Fibroblast of upper back skin (primary cell): ENCODE measurements at places on chromosomes 7 and 10.

GRCh38 chr10:34748767-34749166 is 66.3 kb downstream of the PARD3 start:
- no peak for DNase-seq

GRCh38 chr10:55174419-55174818 is 373.4 kb upstream of the PCDH15 start:
- no peak for DNase-seq

DNA sequence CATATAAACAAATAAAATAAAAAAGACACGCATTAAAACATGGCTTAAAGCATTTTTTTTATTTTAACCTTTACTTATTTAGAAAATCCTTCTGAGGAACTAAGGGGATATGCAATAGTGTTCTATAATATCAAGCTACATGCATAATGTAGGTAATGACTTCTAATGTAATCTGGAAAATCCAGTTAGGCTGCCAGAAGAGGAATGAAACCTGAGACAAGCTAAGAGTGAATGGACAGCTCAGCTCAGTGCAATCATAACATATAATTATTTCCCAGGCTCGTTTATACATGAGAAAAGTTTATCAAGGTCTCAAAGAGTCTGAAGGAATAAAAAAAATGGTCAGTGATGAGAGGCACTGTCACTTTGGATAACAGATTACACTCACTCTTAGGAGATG is 649.0 kb upstream of the PCDH15 start:
- DNase-seq = no peak

DNA sequence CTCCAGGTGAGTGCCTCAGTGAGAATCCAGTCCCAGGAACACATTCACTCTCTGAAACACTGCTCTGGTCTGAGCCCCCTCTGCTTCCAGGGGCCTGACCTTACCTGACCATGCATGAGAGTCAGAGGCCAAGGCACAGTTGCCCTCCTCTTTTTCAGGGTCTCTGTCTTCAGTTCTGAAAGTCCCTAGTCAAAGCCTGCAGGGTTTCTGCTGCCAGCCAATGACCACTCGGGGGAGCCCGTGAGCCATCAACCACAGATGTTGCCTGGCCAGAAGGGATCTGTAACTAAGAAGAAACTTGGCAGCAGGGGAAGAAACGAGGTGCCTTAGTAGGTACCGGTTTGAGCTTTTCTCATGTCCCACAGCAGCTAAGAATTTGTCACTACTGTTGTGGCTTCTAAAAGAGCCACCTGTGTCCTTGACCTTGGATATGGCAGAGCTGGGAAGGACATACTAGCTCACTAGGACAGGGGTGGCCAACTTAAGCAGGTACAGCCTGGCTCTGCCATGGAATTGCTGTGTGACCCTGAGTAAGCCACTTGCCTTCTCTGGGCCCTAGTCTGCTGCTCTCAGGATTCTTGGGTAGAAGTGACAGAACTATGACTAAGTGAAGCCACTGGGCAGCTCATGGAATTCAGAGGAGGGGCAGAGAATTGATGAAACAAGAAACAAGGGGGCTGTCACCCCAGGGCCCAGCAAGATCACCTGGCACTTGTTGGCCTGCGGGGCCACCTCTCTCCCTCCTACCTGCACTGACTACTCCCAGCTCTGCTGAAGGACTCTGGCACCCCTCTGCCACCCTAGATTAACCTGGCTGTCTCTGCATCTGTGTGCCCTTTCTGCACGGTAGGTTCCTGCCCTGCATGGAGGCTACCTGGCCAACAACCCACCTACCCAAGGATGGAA is 83.8 kb upstream of the GPR26 start:
- peak; percentile 60 for DNase-seq

DNA sequence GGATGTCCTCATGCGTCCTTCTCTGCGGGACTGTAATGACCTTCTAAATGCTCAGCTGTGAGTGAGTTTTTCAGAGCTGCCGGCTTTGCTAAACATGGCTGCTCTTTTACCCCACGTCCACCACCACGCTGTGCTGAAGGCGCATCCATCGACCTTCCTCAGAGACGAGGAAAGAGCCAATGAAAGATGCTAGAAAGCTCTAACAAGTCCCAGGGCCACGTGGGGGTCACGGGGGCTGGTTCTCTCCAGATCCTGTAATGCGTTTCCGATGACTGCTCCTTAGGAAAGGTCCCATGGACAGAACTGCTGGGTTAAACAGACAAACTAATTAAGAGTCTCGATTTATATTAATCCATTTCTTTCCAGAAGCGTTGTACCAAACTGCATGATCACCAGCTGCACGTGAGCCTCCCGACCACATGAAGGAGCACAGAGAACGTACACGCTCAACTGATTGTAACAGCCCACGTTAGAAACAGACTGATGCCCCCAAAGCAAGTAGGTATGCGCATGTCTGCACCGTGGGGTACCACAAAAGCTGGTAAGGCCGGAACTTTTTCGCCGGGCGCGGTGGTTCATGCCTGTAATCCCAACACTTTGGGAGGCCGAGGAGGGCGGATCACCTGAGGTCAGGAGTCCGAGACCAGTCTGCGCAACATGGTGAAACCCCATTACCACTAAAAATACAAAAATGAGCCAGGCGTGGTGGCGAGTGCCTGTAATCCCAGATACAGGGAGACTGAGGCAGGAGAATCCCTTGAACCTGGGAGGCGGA is 109.6 kb downstream of the TCERG1L start:
- no peak for DNase-seq

DNA sequence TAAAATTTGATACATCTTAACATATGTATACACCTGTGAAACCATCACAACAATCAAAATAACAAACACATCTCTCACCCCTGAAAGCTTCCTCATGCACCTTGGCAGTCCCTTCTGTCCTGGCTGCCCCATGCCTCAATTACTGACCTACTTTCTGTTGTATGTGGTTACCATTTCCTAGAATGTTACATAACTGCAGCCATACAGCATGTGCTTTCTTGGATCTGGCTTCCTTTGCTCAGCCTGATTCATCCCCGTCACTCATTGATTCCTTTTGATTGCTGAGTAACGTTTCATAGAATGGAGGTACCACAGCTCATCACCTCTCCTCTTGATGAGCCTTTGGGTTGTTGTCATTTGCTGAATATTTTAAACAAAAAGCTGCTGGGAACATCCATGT is 165.3 kb downstream of the CELF2 start:
- DNase-seq = no peak

GRCh38 chr7:143929224-143929920 is 5.7 kb upstream of the OR2F2 start:
- no peak for DNase-seq

GRCh38 chr10:71179382-71179781 is 33.0 kb upstream of the UNC5B start:
- DNase-seq = no peak

DNA sequence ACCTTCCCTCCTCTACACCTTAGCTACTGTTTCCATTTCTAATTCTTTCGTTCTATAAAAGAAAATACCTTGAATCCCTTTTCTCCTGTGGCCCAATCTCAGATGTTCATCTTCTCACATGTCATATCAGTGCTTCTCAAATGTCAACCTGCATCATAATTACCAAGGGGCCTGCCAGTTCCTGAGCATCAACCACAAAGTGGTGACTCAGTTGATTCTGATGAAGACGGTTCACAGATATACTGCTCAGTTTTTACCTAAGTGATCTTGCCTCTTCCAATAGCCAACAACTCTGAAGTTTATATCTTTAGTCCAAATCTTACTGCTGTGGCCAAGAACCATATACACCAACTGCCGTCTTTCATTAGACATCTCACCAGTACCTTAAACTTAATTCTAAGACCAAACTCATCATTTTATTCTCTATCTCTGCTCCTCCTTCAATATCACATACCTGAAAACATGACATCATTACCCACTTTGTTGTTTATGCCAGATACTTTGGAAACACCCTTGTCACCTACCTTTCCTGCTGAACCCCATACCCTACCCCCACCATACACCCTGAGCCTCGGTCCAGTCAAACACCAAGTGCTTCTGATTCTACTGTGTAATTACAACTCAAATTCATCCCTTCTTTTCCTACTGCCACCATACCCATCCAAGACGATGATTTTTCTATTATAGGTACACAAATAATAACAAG is 115.5 kb downstream of the LMBR1 start:
- no peak for DNase-seq

GRCh38 chr10:49310460-49310859 is 11.5 kb downstream of the C10orf71 start:
- no peak for DNase-seq

DNA sequence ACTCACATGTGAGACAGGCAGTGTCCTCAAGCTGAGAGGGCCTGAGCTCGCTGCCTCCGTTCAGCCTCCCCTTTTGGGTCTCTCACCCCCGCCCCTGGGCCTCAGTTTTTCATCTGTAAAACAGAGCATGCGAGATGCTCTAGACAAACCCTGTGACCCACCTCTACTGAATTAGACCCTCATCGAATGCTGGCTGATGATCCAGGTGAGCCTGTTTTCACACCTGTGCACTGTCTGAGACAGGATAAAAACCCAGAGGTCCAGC is 102.1 kb downstream of the PDGFA start:
- DNase-seq = no peak

DNA sequence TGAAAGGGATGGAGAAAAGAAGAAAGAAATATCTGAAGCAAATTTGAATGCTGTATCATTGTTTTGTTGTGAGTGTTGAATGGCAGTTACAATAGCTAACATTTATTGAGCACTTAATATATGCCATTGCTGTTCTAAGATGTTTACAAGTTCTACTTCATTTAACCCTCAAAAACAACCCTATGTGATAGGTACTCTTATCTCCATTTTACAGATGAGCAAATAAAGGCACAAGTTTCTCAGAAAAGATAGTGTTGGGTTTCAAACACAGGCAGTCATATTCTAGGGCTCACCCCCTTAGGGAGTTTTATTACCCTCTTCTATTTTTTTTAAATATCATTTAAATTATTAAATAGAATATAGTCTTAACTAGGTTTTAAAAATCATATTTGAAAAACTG is 8.3 kb upstream of the ELAPOR2 start:
- no peak for DNase-seq

- no peak for DNase-seq
Observed at GRCh38 chr10:103643381-103643780, 149.9 kb downstream of the NEURL1 start.

DNA sequence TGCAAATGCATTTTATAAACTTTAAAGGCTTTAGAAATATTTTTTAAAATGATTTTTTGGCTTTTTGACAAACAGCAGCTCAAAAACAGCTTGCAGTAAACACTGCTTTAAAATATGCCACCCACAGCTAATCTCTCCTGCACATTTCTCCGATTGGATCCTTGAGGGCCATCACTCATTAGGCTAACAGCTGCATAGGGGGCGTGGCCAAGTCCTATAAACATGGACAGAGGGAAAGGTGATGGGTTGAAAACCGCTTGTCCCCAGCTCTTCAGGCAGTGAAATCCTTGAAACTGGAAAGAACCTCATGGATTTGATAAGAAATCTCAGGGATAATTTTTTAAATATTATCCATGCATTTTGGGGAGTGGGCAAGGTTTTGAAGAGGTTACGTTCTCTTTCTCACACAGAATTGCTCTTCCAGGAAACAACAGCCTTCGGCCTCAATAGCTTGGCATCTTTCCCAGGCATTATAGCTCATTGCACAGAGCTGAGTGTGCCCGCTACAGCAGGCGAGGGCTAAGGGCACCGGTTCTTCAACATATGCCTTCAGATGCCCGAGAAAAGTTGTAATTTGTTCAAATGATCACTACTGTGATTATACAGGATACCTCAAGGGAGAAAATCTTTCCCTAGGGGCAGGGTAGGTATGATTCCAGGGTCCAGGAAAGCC is 1.7 kb downstream of the PLEKHS1 start:
- DNase-seq = no peak

DNA sequence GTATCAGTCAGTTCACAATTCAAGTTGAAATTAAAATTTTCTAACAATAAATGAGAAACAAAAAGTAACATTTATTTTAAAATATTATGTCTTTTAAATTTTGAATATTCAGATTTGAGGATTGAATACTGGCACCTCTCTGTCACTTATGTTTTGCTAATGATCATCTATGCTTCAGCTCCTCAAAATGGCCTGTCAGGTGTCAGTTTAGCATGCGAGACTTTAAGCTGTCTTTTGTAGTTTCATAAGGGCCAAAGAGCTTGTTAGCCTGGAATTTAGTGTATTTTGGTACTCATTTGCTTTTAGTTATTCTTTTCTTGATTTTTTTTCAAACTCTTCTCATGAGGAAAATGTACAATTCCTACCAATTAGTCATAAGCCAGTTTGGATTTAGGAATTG is 102.0 kb upstream of the RPA3 start:
- no peak for DNase-seq

DNA sequence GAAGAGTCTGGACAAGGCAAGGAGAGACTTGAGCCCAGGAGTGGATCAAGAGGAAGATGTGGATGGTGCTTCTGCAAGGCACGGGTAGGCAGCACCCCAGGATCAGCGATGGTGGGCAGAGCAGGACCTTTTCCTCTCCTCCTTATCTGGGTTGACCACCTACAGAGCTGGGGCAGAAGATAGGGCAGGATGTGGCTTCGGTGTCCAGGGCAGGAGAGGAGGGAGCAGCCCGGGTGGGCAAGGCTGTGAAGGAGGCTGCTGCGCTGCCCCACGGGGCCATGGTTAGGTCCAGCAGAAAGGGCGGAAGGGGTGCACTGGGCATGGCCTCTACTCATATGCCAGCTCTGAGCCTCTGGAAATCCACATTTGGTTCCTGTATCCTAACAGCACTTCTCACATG is 20.0 kb upstream of the PARP12 start:
- no peak for DNase-seq

DNA sequence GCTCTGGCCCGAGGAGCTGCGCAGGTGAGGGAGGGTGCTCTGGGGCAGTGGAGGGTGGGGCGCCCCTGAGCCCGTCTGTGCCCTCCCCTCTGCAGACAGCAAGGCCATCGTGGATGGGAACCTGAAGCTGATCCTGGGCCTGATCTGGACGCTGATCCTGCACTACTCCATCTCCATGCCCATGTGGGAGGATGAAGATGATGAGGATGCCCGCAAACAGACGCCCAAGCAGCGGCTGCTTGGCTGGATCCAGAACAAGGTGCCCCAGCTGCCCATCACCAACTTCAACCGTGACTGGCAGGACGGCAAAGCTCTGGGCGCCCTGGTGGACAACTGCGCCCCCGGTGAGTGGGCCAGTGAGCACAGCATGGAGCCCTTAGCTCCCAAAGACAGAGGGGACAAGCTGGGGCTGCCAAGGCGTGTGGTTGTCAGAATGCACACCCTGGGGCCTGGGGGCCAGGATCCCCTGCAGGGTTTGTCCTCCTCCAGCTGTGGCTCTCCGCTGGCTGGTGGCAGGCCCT is 5.1 kb downstream of the FLNC start:
- no peak for DNase-seq

- no peak for DNase-seq
Observed at GRCh38 chr10:87723500-87723899, 63.8 kb downstream of the PAPSS2 start.
